Transverse colon (tissue), 4 donors: ENCODE measurements at places on chromosomes 11 and 22. TPM values are rescaled to one million over a fixed set of nuclear protein-coding genes. Genes with fewer than 3 reads are reported as not detected.

GRCh38 chr22:22075382-22076163, 93.0 kb upstream of the TOP3B start:
- no peak overlapping the region for H3K4me3 ChIP-seq
- peaks cover 6% of the 10 kb centered on the region for H3K27me3 ChIP-seq
- no peaks in the 10 kb centered on the region for H3K36me3 ChIP-seq
- H3K4me1 ChIP-seq: no peaks in the 10 kb centered on the region

- H3K4me1 ChIP-seq: no peaks in the 10 kb centered on the region
- no peak for DNase-seq
- H3K4me3 ChIP-seq: no peak overlapping the region
Observed at GRCh38 chr11:47591764-47592163, 2.4 kb downstream of the C1QTNF4 start.

DNA sequence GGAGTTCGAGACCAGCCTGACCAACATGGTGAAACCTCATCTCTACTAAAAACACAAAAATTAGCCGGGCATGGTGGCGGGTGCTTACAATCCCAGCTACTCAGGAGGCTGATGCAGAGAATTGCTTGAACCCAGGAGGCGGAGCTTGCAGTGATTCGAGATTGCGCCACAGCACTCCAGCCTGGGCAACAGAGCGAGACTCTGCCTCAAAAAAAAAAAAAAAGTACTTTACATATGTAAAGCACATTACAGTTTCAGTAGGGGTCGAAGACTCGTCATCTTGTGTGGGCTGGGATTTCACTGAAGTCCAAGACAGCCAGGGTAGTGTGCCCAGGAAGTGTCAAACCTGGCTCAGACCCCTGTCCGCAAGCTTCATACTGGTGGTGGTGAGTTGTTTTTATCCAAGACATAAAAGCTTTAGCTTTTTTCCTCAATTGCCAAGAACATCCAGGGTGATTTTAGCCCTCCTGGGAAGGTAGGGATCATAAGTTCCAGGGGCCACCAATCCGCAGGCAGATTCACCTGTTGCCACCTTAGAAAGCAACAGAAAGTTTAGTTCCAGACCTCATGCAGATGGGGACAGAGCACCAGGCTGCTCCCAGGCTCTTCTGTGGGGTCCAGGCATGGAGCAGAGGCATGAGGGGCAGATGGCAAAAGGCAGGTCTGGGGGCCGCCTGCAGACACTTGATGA, 21.6 kb upstream of the ADORA2A start:
- H3K27ac ChIP-seq: no peak overlapping the region
- H3K36me3 ChIP-seq: peaks cover 6% of the 10 kb centered on the region
- peaks cover 27% of the 10 kb centered on the region for H3K4me1 ChIP-seq
- no peak for DNase-seq
- H3K27me3 ChIP-seq: no peaks in the 10 kb centered on the region
- no peak overlapping the region for H3K4me3 ChIP-seq

DNA sequence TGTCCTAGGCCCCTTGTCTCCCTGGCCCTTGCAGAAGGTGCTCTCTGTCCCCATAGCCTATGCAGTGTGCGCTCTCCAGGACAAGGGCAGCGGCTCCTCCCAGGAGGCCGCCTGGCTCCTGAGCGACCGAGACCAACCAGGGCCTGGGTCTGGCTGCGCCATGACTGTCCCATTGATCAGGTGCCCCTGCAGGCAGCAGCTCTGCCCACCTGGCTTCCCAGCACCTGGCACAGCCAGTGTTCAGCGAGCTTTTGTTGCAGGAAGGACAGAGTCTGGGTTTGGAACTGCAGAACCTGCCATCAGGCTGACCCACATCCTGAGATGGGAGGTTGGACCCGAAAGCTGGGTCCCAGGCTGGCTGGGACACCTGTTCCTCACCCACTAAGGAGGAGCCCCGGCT, 1001.1 kb downstream of the BRD1 start:
- no peaks in the 10 kb centered on the region for H3K4me1 ChIP-seq
- peaks cover 8% of the 10 kb centered on the region for H3K27me3 ChIP-seq
- H3K36me3 ChIP-seq: no peaks in the 10 kb centered on the region
- H3K27ac ChIP-seq: no peak overlapping the region

GRCh38 chr11:12735262-12735661, 61.0 kb downstream of the TEAD1 start:
- no peaks in the 10 kb centered on the region for H3K36me3 ChIP-seq
- no peak overlapping the region for H3K4me3 ChIP-seq
- no peaks in the 10 kb centered on the region for H3K27me3 ChIP-seq
- H3K27ac ChIP-seq: no peak overlapping the region
- DNase-seq: no peak
- H3K4me1 ChIP-seq: no peaks in the 10 kb centered on the region

GRCh38 chr22:16818538-16818937, 6.7 kb downstream of the XKR3 start:
- H3K27me3 ChIP-seq: no peaks in the 10 kb centered on the region
- no peaks in the 10 kb centered on the region for H3K4me1 ChIP-seq
- H3K36me3 ChIP-seq: no peaks in the 10 kb centered on the region

GRCh38 chr11:108170184-108170583, 48.8 kb downstream of the ACAT1 start:
- H3K36me3 ChIP-seq: no peaks in the 10 kb centered on the region
- H3K4me1 ChIP-seq: no peaks in the 10 kb centered on the region
- no peak overlapping the region for H3K4me3 ChIP-seq
- no peaks in the 10 kb centered on the region for H3K27me3 ChIP-seq

DNA sequence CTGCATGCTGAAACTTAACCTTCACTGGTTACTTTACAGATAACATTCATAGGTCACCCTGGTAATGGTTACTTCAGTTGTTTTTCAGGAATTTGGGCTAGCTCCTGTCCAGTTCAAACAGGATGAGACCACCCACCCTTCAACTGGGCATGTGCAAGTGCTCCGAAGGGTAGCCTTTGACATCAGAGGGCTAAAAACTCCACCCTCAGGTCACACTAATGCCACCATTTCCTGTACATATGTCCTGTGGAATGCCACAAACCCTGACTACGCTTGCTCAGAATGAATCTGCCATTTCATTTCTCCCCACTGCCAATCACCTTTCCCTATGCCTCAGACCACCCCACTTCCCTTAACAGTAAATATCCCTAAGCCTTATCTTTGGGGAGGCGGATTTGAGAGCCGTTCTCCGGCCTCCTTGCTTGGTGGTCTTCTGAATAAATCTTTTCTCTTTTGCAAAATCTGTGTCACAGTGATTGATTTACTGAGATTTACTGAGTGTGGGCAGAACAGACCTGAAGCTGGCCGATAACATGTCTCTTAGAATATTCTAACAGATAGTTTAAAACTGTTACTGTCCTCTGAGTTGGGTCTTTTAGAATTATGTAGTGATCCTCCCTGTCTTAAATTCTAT, 25.4 kb upstream of the FXYD2 start:
- H3K4me3 ChIP-seq: no peak overlapping the region
- no peak overlapping the region for H3K27ac ChIP-seq
- no peaks in the 10 kb centered on the region for H3K27me3 ChIP-seq
- H3K4me1 ChIP-seq: peaks cover 13% of the 10 kb centered on the region
- no peak for DNase-seq
- no peaks in the 10 kb centered on the region for H3K36me3 ChIP-seq

DNA sequence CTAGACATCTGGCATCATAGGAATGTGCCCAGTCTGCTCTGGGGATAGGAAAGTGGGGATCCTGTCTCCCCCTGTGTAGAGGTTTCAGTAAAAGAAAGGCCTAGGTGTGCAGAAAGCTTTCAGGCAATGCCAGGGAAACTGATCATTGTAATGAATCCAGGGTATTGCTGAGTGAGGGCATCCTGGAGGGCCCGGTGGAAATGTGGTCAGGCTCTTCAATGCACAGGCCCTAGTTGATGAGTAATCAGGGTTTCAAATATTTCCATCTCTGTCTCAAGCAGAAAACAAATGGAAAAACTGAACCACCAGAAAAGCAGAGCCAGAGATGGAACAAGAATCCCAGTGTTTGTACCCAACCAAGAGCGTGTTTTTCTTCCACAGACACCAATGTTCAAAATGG, 2.0 kb downstream of the CD3E start:
- H3K4me1 ChIP-seq: peaks cover 7% of the 10 kb centered on the region
- H3K36me3 ChIP-seq: no peaks in the 10 kb centered on the region
- H3K27me3 ChIP-seq: peaks cover 17% of the 10 kb centered on the region
- no peak overlapping the region for H3K27ac ChIP-seq
- no peak overlapping the region for H3K4me3 ChIP-seq
- DNase-seq: no peak

DNA sequence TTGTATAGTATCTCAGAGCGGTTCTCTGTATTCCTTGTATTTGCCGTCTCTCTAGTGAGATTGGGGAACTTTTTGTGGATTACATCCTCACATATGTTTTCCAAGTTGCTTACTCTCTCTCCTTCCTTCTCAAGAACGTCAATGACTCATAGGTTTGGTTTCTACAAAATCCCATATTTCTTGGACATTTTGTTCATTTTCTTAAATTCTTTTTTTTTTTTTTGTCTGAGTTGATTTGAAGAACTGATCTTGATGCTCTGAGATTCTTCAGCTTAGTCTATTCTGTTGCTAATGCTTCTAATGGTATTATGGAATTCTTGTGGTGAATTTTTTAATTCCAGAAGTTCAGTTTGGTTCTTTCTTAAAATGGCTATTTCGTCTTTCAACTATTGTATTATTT, 28.4 kb upstream of the SLN start:
- H3K4me3 ChIP-seq: no peak overlapping the region
- DNase-seq: no peak
- H3K36me3 ChIP-seq: no peaks in the 10 kb centered on the region
- no peaks in the 10 kb centered on the region for H3K4me1 ChIP-seq

Gene LRRC4C
- total RNA-seq: 0.64 TPM

Gene PATE2
- total RNA-seq: not detected

Gene CRYBB2
- total RNA-seq: not detected

Gene FAM227A
- not detected for total RNA-seq

Gene APLNR
- total RNA-seq: 0.68 TPM

Gene MMP3
- 4.8 TPM for total RNA-seq
